ENCODE measurements at places on chromosomes 16 and 17. TPM values are rescaled to one million over a fixed set of nuclear protein-coding genes. Genes with fewer than 3 reads are reported as not detected.

Gene HIC1
- 3.0 TPM for total RNA-seq

Gene OTOP3
- not detected for total RNA-seq

Gene FOXJ1
- total RNA-seq, result 0.89 TPM

Gene STH
- not detected for total RNA-seq

Gene CACNG5
- total RNA-seq, result not detected

Gene NPIPB6
- 2.4 TPM for total RNA-seq

Gene GRIN2C
- not detected for total RNA-seq

Gene TNS4
- 3.0 TPM for total RNA-seq

Gene TMEM92
- total RNA-seq, result not detected

Gene CTF1
- 0.20 TPM for total RNA-seq

Gene EFCAB13
- total RNA-seq, result 13.5 TPM

GRCh38 chr17:45020354-45021138 is 30.9 kb downstream of the DCAKD start:
- peaks cover 40% of the 10 kb centered on the region for H3K27me3 ChIP-seq
- H3K27ac ChIP-seq, result no peak overlapping the region
- H3K4me3 ChIP-seq, result no peak overlapping the region

GRCh38 chr17:46972346-46972745 is 6.7 kb downstream of the RPRML start:
- H3K4me3 ChIP-seq, result no peak overlapping the region
- no peak for DNase-seq
- peaks cover 4% of the 10 kb centered on the region for H3K36me3 ChIP-seq

- no peak overlapping the region for H3K4me3 ChIP-seq
- no peaks in the 10 kb centered on the region for H3K27me3 ChIP-seq
- no peak for DNase-seq
- no peaks in the 10 kb centered on the region for H3K4me1 ChIP-seq
- H3K36me3 ChIP-seq, result no peaks in the 10 kb centered on the region
- H3K27ac ChIP-seq, result no peak overlapping the region
Observed at GRCh38 chr16:5972747-5973146, 875.2 kb upstream of the EEF2KMT start.

DNA sequence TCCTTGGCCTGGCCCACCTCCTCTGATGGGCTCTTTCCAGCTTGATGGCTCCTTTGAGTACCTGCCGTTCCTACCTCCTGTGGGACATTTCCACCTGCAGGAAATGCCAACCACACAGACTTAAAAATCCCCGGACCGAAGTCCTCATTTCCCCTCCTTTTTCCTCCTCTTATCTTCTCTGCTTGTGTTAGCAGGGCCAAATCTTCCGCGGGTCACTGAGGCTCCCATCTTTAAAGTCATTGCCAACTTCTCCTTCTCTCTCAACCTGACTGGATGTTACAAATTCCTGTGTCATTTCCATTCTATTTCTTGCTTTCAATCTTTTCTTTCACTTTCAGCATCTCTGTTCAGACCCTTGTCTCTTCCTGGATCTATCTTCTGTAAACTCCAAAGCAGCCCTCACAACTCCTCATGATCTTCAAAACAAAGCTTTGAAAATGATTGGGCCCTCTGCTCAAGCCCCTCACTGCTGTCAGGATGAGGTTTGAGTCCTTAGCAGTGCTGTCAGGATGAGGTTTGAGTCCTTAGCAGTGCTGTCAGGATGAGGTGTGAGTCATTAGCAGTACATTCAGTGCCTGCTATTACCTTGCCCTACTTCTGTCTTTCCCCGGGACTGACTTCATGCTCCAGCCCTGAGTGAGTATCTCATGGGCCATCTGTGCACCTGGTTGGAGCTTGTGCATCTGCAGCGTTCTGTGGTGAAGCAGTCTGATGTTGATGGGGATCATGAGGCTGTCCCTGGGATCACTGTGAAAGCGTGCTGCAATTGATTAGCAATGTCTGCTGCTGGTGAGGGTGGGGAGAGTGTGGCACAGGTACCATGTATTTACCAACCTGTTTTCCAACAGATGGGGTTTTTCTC is 100.1 kb downstream of the IRF8 start:
- H3K4me3 ChIP-seq, result no peak overlapping the region
- H3K27ac ChIP-seq, result no peak overlapping the region
- H3K36me3 ChIP-seq, result no peaks in the 10 kb centered on the region
- H3K4me1 ChIP-seq, result peaks cover 22% of the 10 kb centered on the region
- DNase-seq, result no peak

GRCh38 chr17:41710472-41711090 is 1.6 kb upstream of the GAST start:
- no peak overlapping the region for H3K27ac ChIP-seq
- peaks cover 2% of the 10 kb centered on the region for H3K27me3 ChIP-seq
- DNase-seq, result no peak

DNA sequence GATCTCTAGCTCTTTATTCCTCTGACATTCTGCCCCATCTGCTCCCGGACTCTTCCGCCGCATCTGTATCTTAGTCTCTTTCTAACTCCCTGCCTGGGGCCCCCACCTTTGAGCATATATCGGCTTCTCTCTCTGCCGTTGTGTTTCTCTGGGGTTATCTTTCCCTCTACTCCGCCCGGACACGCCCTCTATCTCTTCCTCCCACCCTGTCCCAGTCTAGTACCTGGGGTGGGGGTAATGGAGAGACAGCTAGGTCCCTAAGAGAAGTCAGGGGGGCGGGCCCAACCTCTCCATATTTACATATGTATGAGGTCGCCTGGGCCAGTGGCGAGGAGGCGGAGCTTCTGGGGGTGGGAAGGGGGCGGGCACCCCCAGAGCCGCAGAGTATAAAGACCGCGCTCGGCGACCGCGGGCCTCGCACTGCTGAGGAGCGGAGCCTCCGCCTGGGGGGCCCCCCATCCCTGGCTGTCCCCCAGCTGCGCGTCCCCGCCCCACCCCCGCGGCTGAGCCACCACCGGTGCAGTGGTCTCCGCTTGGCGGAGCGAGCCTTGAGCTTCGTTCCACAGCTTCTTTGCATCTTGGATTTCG is at the start of gene ATP1B2:
Gene ATP1B2, plus strand, starts transcription at position 418 of the 588 bp plus-strand sequence. CDS start 593 bp downstream, outside the sequence.
- H3K27me3 ChIP-seq, result peaks cover 27% of the 10 kb centered on the region
- H3K36me3 ChIP-seq, result no peaks in the 10 kb centered on the region
- no peak within 1 kb of the TSS for H3K27ac ChIP-seq
- H3K4me3 ChIP-seq, result peak within 1 kb of the TSS; percentile 52
- H3K4me1 ChIP-seq, result peaks cover 23% of the 10 kb centered on the region

DNA sequence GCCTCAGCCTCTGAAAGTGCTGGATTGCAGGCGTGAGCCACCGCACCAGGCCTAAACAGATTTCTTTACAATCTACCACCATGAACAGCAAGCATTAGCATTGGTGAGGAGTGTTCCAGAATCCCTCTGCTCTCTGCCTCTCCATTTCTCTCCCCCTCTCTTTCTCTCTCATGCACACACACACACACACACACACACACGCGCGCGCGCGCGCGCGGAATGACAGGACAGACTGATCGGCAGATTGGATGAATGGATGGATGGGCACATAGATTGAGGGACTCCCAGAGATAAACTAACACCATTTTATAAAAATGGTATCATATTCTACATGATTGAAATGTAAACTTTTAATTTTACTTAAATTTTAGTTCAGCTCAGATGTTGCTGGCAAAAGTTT is 3.3 kb downstream of the CARD14 start:
- H3K27me3 ChIP-seq, result peaks cover 2% of the 10 kb centered on the region
- no peak overlapping the region for H3K27ac ChIP-seq
- no peaks in the 10 kb centered on the region for H3K36me3 ChIP-seq

- H3K27me3 ChIP-seq, result no peaks in the 10 kb centered on the region
- no peak for DNase-seq
- no peaks in the 10 kb centered on the region for H3K36me3 ChIP-seq
- H3K4me1 ChIP-seq, result no peaks in the 10 kb centered on the region
- no peak overlapping the region for H3K4me3 ChIP-seq
Observed at GRCh38 chr17:26774291-26775218, 519.4 kb upstream of the WSB1 start.

DNA sequence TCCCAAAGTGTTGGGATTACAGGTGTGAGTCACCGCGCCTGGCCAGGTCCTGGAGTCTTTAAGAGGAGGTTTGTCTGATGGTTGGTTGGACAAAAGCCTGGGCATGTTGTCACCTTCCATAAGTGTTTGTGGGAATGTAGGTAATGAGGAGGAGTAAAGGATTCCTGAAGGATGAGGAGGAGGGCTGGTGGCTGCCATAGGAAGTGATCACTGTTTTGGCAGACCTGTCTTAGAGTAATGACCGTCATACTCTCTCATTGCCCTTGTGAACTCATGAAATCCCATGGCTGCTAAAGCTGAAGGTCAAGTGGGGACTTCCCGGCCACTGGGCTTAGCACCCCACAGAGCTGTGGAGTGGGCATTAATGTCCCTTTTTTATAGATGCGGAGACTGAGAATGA is 40.5 kb downstream of the TENT4B start:
- no peak overlapping the region for H3K27ac ChIP-seq
- H3K36me3 ChIP-seq, result no peaks in the 10 kb centered on the region
- DNase-seq, result no peak
- no peaks in the 10 kb centered on the region for H3K27me3 ChIP-seq

GRCh38 chr16:10965440-10966061 is 21.2 kb downstream of the CLEC16A start:
- no peak overlapping the region for H3K27ac ChIP-seq
- H3K4me3 ChIP-seq, result no peak overlapping the region
- H3K4me1 ChIP-seq, result peaks cover 28% of the 10 kb centered on the region
- H3K27me3 ChIP-seq, result no peaks in the 10 kb centered on the region
- H3K36me3 ChIP-seq, result peaks cover 59% of the 10 kb centered on the region
- no peak for DNase-seq

DNA sequence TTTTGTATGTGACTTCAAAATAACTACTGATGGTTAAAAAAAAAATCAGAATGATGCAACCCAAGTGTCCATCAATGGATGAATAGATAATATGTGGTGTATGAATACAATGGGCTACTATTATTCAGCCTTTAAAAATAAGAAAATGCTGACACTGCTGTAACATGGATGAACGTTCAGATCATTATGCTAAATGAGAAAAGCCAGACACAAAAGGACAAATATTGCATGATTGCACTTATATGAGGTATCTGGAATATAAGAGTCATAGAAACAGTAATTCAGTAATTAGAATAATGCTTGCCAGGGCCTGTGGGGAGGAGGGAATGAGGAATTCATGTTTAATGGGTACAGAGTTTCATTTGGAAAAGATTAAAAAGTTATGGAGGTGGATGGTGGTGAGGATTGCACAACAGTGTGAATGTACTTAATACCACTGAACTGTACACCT is 25.4 kb downstream of the TENT4B start:
- no peak overlapping the region for H3K27ac ChIP-seq
- H3K27me3 ChIP-seq, result no peaks in the 10 kb centered on the region
- no peak overlapping the region for H3K4me3 ChIP-seq
- DNase-seq, result no peak
- H3K4me1 ChIP-seq, result peaks cover 18% of the 10 kb centered on the region
- H3K36me3 ChIP-seq, result no peaks in the 10 kb centered on the region

DNA sequence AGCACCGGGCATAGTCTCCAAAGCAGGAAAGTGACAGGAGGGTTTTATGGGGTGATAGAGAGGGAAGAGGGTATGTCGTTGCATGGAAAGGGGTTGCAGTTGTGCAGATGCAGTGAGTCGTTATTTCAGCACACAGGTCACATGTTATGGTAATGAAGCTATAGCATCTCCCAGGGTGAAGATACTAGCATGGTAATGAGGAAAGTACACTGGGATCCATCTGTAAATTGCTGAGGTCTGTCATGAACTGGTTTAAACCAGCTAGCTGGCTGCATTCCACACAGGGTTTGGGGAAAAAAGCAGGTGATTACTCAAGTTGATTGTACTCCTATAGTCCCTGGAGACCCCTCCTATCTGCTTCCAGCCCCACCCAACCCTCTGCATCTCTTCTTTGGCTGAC is 11.7 kb downstream of the COX11 start:
- peaks cover 30% of the 10 kb centered on the region for H3K36me3 ChIP-seq
- H3K27ac ChIP-seq, result no peak overlapping the region
- no peaks in the 10 kb centered on the region for H3K4me1 ChIP-seq
- no peak overlapping the region for H3K4me3 ChIP-seq
- H3K27me3 ChIP-seq, result no peaks in the 10 kb centered on the region
- DNase-seq, result no peak

- peak overlapping the region; percentile 40 for H3K4me3 ChIP-seq
- no peak for DNase-seq
- H3K27ac ChIP-seq, result peak overlapping the region; percentile 59
- peaks cover 47% of the 10 kb centered on the region for H3K4me1 ChIP-seq
- no peaks in the 10 kb centered on the region for H3K27me3 ChIP-seq
- H3K36me3 ChIP-seq, result no peaks in the 10 kb centered on the region
Observed at GRCh38 chr17:3755335-3756030, 31.8 kb downstream of the HASPIN start.

DNA sequence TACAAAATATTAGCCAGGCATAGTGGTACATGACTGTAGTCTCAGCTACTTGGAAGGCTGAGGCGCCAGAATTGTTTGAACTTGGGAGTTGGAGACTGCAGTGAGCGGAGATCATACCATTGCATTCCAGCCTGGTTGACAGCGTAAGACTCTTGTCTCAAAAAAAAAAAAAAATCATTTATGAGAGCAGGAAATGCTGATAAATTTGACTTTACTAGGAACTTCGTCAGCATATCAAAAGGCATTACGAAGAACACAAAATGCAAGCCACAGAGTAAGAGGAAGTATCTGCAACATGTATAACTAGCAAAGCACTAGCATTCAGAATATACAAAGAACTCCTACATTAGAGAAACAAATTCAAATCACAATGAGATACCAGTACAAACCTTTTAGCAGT is 279.3 kb downstream of the ZFHX3 start:
- H3K27me3 ChIP-seq, result no peaks in the 10 kb centered on the region
- no peak overlapping the region for H3K4me3 ChIP-seq
- no peak overlapping the region for H3K27ac ChIP-seq
- no peak for DNase-seq

GRCh38 chr17:79808763-79809529 is 12.1 kb upstream of the CBX8 start:
- DNase-seq, result no peak
- H3K4me3 ChIP-seq, result no peak overlapping the region
- H3K27ac ChIP-seq, result no peak overlapping the region
- no peaks in the 10 kb centered on the region for H3K36me3 ChIP-seq
- peaks cover 64% of the 10 kb centered on the region for H3K4me1 ChIP-seq

DNA sequence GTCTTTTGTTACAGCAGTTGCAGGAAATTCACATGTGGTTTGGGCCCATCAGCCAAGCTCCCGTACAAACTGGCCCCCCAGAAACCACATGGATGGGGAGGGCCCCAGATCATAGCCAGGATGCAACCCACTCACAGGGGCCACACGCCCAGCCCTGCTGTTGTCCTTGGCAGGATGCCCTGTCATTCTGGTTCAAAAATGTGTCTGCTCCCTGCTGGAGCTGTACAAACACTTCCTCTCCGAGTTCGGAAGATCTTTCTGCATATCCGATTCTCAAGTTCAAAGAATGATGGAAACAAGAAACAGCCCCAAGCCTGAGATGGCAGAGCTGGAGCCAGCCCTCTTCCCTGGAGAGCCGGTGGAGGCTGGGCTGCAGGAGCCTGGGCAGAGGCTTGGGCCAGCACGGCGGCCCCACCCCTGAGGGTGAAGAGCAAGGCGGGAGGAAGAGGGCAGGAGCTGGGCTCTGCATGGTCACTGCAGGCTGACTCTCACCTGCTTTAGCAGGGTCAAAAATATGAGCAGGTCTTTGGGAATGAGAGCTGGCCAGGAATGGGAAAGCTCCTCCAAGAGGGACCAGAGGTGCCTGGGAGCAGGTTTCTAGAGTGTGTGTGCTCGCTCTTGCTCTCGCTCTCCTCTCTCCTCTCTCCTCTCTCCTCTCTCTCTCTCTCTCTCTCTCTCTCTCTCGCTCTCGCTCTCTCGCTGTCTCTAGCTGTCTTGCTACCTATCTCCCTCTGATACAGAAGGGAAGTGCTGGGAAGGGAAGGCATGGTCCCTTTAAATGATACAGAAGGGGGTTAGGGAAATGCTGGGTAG is 34.7 kb upstream of the ENPP7 start:
- no peak overlapping the region for H3K4me3 ChIP-seq
- peaks cover 32% of the 10 kb centered on the region for H3K27me3 ChIP-seq
- DNase-seq, result no peak
- no peaks in the 10 kb centered on the region for H3K36me3 ChIP-seq
- H3K27ac ChIP-seq, result no peak overlapping the region

Measured in CD4-positive, alpha-beta T cell (primary cell).